Stimulated activated naive CD8-positive, alpha-beta T cell treated with anti-CD3 and anti-CD28 coated beads, Interleukin-15, amount 100 ng/mL, for 72 hours (primary cell): ENCODE measurements at places on chromosomes 11 and 22.

DNA sequence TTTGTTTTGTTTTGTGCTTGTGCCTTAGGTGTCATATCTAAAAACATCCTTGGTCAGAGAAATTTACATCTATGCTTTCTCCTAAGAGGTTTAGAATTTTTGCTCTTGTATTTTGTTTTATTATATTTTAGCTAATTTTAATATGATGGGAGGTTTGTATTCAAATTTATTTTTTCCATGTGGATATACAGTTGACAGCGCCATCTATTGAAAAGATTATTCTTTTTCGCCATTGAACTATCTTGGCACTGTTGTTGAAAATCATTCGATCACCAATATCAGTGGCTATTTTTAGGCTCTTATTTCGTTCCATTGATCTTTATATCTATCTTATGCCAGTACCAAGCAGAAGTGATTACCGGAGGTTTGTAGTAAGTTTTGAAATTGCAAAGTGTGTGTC, 510.3 kb downstream of the BRD1 start:
- no peak for DNase-seq

- no peak for DNase-seq
These were observed 659 bp upstream of the TEAD1 start for GRCh38 chr11:12673601-12673923.

DNA sequence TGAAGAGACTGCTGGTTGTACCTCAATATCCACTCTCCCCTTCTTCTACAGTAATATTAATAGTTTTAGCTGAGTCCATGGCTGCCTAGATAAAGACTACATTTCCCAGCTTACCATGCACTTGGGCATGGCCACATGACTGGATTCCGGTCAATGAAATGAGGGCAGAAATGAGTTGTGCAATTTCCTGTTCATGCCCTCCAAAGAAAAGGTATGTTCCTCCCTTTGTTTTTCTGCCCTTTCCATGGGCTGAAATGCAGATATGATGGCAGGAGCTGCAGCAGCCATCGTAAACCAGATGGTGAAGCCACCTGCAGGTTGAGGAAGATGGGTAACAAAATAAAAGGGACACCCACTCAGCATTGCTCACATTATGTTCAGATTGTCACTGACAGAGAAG, 15.3 kb upstream of the ELFN2 start:
- DNase-seq, result no peak

DNA sequence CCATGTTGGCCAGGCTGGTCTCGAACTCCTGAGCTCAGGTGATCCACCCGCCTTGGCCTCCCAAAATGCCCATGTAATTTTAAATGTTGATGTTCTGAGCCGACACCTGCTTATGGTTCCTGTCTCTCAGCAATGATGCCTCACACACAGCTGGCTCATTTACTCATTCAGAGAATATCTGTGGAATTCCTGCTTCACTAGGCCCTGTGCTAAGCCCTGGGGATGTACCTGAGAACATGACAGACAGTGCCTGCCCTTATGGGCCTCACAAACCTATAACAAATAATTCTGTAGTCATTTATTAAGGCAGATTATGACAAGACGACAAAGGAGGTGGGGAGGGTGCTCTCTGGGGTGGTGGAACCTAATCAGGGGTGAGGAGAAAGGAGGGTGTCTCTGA, 93.7 kb downstream of the PRR5L start:
- no peak for DNase-seq

GRCh38 chr22:32261306-32261705, 6.2 kb upstream of the SLC5A4 start:
- no peak for DNase-seq

GRCh38 chr11:125138966-125139365, 25.6 kb upstream of the PKNOX2 start:
- DNase-seq, result no peak

- no peak for DNase-seq
These were observed 121.6 kb downstream of the DDX10 start for GRCh38 chr11:108786281-108786990.

DNA sequence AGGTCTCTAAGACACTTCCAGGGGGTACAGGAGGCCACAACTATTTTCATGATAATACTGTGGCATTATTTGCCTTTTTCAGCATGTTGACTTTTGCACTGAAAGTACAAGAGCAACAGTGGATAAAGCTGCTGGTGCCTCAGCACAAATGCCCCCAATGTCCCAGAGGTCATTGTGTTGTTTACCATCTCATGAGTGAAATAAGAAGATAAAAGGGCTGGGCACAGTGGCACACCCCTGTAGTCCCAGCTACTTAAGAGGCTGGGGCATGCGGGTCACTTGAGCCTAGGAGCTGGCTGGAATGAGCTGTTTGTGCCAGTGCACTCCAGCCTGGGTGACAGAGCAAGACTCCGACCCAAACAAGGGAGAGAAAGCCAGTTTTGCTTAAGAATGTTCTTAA, 72.6 kb upstream of the RAB1B start:
- DNase-seq, result no peak

DNA sequence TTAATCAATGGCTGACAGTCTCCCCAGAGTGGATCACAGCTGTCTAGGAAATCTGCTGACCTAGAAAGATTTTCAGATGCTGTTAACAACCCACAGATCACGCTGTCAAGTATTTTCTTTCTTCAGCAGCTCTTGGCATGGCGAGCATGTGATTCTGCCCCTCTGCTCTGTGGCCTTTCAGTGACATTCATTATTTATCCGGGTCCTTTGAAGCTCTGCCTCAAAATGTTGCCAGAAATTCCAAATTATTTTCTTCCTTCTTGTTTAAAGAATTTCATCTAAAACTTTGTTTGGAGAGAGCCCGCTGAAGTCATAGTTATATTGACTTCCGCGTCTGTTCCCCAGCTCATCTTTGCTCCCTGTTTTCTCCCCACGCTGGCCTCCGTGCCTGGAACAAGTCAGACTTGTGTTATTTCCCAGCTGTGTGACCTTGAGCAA, 134.1 kb downstream of the COMMD9 start:
- no peak for DNase-seq

GRCh38 chr11:123375832-123376231, 54.2 kb upstream of the GRAMD1B start:
- no peak for DNase-seq

DNA sequence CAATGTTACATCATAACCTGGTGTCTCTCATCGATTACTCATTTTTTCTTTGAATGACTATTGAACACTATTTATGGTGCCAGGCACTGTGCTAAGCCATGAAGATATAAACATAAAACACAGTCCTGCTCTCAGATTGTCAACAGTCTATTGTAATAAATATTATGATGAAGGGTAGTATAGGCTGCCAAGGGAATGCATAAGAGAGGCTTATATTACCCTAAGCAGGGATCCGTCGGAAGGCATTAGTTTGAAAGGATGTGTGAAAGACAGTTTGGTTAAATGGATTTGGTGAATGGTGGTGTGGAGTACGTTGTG, 7.2 kb upstream of the CCDC90B start:
- DNase-seq, result no peak

GRCh38 chr22:44129619-44129976, 51.1 kb upstream of the PARVG start:
- no peak for DNase-seq

GRCh38 chr22:42343531-42344081, 73.2 kb upstream of the TCF20 start:
- no peak for DNase-seq

DNA sequence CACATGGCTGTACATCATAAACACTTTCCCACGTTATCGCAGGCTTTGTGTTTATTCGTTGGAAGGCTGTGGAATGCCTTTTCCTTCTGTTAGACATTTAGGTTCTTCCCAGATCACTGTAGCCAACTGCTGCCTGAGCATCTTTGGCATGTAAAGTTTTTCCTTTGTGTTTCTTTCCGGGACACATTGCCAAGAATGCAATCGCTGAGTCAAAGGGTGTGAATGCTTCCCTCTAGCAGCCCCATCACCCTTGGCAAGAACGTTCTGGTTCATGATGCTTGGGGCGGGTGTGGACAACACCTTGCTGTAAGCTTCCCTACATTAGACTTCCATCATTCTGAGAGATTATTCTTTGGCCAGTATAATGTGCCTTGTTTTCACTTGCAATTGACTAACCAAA, 136.2 kb downstream of the OSBP2 start:
- no peak for DNase-seq

GRCh38 chr11:73524774-73525173, 73.1 kb downstream of the FAM168A start:
- DNase-seq, result no peak

DNA sequence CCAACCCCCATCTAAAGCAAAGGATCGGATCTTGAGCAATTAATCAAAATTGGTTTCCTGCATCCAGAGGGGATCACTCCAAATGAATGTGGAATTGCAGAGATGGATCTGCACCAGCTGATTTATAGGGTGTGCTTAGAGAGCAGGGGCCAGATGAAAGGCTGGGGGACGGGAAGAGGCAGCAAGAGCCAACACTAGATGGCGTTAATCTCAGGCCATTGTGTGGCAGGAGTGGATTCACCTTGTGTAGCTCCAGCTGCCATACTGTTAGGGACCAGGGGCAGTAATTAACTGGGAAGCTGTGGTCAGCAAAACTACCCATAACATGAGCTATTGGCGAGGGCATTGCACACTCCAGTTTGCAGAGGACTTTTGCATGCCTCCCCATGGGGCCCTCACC, 35.6 kb downstream of the SERPINH1 start:
- no peak for DNase-seq

DNA sequence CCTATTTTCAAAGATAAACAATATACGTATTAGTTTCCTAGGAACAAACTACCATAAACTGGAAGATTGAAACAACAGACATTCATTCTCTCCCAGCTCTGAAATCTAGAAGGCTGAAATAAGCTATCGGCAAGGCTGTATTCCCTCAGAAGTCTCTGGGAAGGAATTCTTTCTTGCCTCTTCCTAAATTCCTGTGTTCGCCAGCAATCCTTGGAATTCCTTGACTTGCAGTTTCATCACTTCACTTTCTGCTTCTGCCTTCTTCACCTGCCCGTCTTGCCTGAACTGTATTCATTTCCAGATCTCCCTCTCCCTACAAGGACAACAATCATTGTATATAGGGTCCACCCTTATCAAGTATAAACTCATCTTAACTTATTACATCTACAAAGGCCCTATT, 17.7 kb upstream of the PRDM10 start:
- DNase-seq, result no peak

- DNase-seq, result no peak
These were observed at the start of gene SLC17A6 for GRCh38 chr11:22337596-22338485. Gene SLC17A6 (plus strand): TSS chr11:22338381. CDS start chr11:22338534, 153 bp downstream.

DNA sequence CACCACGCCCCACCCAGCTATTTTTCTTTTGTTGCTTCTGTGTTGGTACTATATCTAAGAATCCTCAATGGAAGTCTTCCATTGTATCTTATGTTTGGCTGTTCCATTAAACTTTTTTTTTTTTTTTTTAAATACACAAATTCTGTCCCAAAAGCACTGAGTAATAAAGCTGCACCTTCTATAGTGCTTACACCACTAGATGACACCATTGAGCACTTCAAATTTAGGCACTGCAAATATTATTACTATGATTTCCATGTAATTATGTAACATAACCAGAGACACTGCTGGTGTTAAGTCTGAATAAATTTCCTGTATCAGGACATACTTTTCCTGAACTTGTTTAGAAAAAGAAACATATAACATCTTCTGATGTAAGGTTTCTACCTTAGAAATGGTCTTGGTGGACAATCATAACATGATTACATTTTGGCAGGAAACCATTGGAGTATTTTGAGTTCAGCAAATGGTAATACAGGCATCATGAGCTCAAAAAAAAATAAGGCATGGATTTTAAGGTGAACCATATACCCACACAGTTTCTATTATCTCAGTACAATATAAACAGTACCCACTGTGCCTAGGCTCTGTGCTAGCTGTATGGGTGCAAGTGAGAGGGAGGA, 110.5 kb downstream of the ATG16L2 start:
- DNase-seq, result no peak

DNA sequence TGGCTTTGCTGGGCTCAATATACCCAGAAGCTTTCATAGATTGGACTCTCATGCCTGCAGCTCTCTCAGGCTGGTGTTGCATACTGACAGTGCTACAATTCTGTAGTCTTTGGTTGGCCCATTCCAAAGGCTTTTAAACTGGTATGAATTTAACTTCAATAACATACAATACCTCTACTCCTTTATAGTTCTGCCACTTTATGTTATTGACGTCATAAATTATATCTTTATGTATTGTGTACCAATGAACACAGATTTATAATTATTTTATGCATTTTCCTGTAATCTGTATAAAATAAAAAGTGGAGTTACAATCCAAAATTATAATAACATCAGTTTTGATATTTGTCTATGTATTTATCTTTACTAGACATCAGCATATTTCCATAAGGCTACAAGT, 16.2 kb downstream of the PATE2 start:
- DNase-seq, result no peak

DNA sequence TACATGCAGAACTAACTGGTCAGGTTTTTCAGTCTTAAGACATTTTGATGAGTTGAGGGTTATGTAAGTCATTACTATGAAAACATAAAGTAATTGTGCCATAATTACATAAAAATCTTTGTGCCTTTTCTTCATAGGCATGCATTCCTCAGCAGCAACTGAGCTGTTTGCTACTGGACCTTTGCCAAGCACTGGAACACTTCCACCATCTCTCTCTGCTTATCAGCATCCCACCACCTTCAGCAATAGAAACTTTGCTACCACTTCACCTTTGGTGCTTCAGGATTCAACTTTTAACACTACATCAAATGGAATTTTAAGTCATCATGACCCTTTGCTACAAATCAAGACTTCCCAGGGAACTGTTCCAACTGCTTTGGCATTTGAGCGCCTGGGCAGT, 39.0 kb downstream of the QSER1 start:
- no peak for DNase-seq

- DNase-seq, result no peak
These were observed 6.9 kb upstream of the B3GNT6 start for GRCh38 chr11:77027275-77027674.

DNA sequence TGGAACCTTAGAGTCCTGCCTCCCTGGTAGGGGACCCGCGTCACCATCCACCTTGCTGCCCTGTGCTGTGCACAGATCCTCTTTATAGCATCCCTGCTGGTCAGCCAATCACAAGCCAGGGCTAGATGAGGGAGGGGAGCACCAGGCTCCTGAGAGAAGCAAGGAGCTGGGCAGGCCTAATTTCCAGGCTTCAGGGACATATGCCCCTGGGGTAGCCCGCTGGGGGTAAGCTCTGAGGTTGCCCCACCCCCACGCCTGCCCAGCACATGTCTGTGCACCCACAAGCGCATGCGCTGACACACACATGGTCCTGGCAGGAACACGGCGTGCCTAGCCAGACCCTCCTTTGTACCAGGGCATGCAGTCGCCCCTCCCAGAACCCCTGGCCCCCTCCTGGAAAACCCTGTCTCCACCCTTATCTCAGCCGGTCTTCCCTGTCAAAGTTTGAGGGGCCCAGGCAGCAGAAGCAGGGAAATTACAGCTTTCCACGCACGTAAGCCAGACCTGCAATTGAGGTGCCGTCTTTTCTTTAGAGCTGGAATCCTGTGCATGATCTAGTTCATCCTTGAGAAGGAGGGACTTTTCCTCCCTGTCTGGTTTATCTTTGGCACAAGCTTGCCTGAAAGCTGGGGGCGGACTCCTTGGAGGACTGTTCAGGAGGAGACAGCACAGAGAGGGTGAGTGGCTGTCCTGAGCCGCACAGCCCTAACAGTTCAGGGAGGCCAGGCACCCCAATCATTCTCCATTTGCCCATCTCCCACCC, 2.1 kb downstream of the SSTR3 start:
- DNase-seq, result no peak

- DNase-seq, result peak; percentile 44
These were observed 29.0 kb downstream of the MYH9 start for GRCh38 chr22:36358533-36359469.
